Lung (tissue), 17 donors: ENCODE measurements at places on chromosomes 7 and 10.
A peak's percentile ranks its signal among the peaks of the same experiment; 100 is the strongest.

DNA sequence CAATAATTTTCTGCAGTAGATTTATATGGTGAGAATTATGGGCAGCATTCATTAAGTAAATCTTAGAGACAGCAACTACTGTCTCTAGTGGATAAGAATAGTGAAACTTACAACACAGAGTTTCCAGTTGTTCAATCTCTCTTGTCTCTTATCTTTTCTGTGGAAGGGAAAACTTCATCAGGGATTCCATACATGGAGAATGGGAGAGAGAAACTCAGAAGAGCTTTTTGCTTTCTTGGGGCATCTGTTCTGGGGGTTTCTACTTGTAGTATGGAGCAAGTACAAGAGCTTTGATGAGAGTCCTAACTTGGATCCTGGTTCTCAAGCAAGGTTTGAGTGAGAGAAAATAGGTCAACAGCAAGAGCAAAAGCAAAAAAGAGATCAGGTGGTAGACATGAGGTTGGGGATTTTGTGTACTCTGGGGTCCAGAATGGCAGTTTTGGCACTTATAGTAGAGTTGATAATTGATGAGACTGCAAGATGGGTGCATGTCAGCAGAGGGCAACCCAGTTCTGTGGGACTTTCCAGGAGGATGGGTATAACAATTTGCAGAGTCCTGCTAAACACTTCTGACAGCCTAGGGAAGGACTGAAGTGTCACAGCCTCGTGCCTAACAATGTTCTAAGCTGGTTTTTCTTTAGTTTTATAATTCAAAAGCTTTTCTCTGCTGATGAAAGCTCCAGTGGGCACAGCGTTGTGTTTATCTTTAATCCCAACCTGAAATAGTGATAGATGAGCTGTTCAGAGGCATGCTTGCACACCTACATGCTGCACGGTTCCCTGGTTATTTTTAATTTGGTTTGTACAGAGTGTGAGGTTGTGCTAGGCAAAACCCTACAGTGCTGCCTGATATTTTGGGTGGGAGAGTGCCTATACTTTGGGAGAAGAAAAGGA, 32.0 kb upstream of the STRIP2 start:
- no peak for DNase-seq

DNA sequence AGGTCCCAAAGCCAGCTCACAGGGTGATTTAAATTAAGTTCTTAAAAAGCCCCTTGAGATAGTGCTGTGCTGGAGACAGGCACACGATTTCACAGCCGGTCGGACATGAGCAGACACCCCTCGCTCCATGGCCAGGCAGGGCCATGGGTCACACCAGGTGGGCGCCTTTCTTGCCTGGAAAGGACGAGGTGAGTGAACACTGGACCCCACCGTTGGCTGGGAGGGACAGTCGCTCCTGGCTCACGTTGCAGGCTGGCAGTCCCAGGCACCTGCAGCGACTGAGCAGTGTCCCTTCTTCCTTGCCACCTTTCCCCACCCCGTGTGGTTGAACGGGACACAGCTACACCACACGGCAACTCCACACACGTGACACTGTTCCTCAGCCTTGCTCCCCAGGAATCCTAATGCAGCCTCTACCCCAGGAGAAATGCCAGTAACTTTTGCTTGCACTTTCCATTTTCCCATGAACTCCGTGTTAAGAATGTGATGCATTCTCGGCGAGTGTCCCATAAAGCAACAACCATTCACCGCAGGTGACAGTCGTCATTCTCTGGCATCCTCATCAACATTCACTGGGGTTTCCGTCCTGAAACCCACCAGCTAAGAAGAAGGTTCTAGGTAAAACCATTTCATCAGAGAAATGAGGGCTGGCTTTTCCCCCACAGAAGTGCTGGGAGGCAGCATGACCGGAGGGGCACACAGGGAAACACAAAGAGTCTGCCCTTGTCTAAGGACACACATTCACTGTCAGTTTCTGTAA, 217.4 kb downstream of the ZMYND11 start:
- no peak for DNase-seq

GRCh38 chr7:152054367-152055230, 29.1 kb downstream of the GALNT11 start:
- DNase-seq, result peak; percentile 6

DNA sequence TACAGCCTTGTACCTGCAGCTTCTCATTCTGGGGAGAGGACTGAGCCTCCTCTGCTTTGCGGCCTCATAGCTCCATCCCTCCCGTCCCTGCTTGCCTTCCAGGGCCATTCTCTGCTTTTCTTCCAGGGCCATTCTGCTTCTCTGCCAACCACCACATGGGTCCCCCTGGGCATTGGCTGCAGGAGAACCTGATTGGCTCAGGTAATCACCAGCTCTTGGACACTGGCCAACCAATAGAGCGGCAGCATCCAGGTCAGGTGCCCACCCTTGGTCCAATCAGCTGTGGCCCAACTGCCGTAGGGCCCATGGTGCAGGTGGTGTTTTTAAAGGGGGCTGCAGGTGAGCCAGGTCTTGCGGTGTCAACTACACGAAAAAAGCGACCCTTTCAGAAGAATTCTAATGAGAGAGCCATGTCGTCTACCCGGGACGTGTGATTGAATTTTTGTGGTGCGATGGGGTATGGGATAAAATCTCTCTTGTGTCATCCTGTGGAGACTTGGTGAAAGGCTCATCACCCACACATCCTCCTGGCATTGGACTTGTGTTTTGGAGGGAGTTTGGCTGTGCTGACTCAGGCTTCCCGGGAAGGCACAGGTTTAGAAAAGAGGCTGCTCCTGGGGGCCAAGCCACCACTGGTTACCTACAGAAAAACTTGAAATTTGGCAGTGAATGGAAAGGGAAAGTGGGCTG, 46.0 kb upstream of the PODXL start:
- DNase-seq, result no peak

DNA sequence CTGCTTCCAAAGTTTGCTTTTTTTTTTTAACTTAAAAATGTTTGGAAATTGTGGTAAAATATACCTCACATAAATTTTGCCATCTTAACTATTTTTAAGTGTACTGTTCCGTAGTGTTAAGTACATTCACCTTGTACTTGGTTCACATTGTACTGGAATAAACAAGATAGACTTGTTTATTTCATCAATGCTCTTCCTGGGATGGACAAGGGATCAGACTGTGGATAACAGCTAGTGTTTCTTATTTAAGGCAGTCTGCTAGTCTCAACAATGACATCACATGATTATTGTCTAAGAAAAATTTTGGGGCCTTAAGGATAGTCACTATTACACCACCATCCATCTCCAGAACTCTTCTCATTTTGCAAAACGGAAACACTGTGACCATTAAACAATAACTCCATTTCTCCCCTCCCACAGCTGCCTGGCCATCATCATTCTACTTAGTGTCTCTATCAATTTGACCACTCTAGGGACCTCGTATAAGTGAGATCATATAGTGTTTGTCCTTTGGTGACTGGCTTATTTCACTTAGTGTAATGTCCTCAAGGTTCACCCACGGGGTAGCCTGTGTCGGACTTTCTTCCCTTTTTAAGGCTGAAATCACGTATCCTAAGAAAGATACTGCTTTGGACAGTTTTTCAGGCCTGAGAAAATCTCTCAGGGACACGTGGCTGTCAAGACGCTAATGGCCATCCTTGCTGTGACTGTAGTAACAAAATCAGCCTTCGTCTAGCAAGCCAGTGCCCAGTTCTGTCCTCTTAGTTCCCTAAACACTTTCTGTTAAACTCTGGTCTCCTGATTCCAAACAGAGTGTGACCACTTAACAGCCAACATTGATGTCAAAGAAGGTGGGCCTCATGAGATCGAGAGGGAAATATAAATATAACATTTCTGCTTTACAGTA, 305.2 kb downstream of the FRMD4A start:
- no peak for DNase-seq

DNA sequence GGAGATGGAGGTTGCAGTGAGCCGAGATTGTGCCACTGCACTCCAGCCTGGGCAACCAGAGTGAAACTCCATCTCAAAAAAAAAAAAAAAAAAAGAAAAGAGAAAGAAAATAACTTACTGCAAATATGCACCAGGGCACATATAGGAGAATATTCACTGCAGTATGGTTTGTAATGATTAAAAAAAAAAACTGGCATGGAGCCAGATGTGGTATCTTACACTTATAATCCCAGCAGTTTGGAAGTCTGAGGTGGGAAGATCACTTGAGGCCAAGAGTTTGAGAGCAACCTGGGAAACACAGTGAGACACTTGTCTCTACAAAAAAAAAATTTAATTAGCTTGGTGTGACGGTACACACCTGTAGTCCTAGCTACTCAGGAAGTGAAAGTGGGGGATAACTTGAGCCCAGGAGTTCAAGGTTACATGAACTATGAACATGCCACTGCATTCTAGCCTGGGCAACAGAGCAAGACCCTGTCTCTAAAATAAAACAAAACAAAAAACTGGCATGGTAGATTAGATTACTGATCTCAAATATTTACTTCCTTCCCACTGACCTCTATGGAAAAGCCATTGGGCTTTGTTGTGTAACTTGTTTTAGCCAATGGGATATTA, 85.6 kb downstream of the MICU1 start:
- DNase-seq, result no peak

DNA sequence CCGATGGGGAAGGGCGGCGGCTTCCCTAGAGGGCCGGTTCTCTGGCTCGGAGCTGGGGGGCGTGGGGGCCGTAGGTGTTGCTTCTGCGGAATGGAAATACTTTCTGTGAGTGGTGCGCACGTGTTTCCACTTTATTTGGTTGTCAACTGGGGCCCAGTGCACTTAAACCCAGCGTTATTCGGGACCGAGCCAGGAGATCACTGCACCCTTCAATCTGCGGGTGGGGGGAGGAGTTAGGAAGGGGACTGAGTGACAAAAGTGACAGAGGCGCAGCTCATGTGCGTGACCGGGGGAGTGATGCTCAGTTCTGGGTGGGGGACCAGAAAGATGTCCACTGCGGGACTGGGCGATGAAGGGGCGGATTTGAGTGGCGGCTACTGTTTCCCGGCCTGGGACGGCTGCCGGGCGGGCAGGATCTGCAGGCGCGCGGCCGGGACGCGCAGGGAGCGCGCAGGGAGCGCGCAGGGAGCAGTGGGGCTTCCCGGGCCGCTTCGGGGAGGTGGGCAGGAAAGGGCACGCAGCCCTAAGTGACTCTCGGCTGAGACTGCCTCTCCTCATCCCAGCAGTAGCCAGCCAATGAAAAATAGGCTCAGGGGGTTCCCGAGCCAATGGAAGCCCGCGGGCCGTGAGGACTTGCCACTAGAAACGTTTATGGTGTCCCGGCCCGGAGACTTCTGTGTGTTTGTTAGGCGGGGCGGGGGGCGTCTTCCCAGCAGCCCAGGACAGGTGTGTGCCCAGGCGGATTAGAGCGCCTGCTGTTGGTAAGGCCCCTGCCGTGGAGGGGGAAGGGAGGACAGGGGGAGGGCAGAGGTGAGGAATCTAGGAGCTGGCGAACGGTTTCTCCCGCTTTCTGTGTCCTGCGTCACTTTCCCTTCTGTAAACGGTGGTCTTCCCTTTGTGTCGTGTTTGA, 54.3 kb upstream of the KDM7A start:
- DNase-seq, result peak; percentile 58

GRCh38 chr7:48621076-48621475, 303.3 kb upstream of the CDC14C start:
- DNase-seq, result peak; percentile 68

DNA sequence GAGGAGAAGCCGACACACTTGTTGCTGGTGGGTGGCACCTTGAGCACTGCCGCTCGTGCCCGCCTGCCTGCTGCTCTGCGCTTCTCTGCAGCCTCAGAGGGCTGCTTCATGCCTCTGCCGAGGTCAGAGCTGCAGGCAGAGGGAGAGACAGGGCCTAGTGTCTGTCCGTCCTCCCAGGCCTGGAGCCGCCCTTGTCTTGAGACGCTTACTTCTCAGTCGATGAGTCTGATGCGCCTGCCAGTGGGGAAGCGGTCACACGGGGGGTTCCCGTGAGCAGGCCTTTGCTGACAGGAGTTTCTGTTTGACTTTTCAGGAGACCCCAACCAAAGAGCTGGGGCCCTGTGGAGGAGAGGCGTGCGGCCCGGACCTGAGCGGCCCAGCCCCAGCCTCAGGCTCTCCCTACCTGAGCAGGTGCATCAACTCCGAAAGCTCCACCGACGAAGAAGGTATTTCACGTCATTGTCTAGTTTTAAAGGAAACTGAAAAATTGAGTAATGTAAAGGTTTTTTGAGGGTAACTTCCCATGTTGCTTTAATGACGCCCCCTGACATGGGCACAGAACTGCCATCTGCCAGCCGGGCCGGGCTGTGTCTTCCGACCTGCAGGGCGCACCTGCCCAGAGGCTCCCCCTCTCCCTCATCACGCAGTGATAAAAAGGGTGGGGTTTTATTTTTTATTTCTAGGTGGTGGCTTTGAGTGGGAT, 7.8 kb upstream of the BHLHA15 start:
- no peak for DNase-seq

DNA sequence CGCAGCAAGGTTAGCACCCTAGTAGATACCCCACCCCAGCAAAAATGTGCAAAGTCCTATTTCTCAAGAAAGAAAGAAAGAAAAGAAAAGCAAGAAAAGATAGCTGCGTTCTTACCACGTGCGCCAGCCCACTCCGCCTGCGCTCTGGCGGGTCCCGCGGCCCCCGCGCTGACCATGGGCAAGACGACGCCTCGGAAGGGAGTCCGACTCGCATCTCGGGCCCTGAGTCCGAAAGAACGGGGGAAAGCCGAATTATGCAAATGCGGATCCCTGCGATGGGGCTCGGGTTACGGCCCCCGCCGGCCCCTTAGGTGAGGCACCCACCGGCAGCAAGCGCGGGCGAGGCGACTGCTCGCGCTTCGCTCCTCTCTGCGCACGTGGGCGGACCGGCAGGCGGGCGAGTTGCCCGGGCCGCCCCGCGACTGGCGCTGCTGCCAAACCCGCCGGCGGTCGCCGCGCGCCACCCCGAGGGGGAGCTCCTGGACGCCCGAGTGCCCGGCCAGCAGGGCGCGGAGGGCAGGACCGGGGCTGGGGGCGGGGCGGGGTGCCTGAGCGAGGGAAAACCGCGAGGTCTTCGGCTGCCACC, 2.4 kb upstream of the EGR2 start:
- DNase-seq, result no peak

DNA sequence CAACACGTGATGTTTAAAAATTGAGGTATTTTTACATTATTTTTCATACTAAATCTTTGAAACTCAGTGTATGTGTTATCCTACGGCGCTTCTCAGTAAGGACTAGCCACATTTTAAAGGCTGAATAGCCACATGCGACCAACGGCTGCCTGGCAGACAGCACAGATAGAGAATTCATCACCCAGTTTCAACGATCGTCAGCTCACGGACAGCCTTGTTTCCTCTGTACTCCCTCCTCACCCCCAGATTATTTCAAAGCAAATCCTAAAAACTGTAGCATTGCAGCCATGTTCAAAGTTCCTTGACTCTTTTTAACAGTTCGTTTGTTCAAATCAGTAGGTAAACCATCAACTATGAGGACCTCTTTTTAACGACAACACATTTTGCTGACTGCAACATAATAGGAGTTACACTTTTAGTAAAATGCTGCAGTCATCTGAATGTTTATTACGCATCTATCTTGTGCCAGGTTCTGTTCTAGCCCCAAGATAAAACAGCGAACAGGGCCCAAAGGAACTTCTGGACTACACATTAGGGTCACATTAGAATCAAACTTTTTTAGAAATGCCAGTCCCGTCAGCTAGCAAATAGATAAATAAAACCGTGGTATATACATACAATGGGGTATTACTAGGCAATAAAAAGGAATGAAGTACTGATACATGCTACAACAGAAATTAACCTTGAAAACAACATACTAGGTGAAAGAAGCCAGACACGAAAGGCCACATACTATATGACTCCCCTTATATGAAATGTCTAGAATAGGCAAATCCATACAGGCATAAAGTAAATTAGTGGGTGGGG, 5.7 kb downstream of the OSBPL3 start:
- DNase-seq, result no peak
